Left lung (tissue), 14 donors: ENCODE measurements at places on chromosomes 7 and 10. TPM values are rescaled to one million over a fixed set of nuclear protein-coding genes. Genes with fewer than 3 reads are reported as not detected.

DNA sequence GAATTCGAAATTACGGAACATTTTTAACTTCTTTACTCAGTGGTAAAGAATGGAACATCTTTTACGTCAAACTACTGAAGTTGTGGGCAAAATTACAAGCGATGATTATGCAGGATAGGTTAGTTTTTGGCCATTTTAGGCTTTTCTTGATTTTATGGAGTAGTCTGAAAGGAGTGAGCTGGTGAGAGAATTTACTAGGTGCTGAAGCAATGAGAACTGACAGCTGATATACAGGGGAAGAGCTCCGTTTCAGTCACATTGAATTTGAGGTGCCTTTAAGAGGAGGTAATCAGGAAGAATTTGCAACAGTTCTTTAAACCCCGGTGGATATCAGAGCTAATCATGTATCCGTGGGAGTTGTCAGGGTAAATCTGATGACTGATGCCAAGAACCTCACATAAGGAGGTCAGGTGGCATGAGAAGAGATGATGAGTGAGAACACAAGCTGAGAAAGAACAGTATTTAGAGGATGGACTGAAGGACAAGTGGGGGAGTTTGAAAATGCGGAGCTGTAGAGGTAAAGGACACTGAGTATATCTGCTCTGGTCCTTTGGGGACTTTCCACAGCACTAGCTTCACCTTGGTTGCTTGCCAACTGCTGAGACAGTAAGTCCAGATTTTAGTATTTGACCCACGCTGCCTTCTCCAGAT, 104.3 kb downstream of the AHR start:
- no peak for DNase-seq

DNA sequence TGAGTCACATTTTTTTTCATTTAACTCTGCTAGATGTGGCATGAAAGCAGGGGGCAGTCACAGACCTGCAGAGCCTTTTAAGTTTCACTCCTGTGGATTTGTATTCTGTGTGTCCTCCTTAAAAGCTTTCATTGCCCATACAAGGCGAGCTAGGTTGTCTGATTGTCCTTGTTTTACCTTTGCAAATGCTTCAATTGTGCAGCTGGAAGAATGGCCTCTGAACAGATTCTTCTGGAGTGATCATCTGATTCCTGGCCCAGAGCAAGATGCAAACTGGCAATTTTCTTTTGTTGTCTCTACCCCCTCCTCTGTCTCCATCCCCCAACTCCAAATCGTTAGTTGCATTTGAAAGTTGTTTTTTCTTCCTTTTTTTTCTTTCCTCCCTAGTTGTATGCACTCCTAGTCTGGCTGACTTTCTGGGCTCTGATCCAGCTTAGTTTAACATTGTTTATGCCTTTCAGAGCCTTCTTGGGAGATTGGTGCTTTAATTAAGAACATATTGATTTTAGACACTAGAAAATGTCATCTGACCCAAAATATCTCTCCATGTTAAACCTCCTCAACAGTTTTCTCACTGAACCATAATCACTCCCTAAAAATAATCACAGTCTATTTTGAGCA, 150.2 kb downstream of the REEP3 start:
- peak; percentile 49 for DNase-seq

DNA sequence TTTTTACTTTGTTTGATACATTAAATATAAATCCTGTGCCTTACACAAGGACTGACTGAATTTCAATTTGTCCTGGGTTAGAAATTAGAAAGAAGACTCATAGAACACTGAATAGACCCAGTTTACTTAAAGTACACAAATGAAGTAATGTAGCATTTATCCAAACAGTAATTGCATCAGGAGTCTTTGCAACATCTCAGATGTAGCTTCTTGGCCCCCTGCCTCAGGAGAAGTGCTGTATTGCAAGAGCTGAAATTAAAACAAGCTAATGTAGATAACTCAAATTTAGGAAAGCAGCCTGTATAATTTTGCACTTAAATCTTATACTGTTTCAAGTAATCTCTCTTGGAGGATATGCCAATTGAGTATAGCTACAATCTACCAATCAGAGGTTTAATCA, 54.3 kb upstream of the KCND2 start:
- DNase-seq = no peak

CYP3A7 gene
- polyA plus RNA-seq = 0.95 TPM

SLC26A5 gene
- 1.3 TPM for polyA plus RNA-seq
